ENCODE measurements at places on chromosomes 7 and 10.

DNA sequence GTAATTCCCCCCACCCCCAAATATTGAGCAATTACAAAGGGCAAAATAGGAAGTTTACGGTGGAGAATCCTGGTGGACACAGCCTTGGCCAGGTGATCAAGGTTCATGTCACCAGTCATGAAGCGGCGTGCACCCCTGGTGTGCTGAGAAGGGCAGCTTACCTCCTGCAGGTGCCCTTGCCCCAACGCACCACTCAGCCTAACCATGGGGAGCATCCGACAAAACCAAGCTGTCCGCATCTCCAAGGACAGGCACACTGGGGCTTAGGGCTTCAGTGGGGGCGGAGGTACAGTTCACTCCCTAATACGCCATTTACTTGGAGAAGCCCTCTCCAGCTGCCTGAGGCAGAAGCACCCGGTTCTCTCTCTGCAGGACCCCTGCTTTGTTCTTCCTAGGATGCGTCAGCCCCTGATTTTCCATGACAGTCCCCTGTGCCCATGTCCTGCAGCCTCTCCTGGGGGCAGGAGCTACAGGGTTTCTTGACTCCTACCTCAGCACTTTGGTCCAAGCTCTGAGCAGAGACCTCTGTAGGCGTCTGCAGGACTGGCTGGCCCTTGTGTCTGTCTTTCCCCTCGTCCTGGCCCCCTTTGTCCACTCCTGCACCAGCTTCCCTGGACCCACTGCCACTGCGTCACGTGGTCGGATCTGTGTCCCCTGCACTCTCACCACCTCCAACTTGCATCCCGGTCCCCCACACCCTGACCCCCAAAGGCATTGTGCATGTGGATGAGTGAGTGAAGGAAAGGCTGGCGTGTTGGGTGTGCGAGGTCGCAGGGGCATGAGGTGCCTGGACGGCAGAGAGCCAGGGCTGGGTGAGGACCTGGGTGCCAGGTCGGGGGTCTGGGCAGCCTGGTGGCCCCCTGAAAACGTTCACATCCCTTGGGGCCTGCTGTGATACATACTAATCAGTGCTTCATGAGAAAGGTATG is 113.7 kb downstream of the LHPP start:
- DNase-seq = no peak

- no peak for DNase-seq
Observed at GRCh38 chr10:32687116-32687515, 241.2 kb downstream of the CCDC7 start.

DNA sequence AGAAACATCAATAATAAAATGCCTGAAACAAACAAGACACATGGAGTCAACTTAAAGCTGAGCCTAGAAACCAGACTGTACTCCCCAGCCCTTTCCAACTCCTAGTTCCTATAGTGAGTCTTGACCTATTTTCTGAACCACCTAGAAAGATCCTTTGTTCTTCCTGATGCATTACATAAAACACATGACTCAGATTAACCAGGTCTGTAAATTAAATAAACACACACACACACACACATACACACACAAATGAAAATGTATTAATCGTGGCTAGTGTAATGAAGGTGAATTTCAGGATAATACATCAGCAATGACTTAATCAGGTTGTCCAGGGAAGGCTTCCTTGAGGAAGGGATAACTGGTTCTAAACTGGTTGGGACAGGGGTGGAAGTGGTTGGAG is 104.7 kb downstream of the ST8SIA6 start:
- DNase-seq = no peak

GRCh38 chr7:28269700-28270361 is 89.2 kb upstream of the JAZF1 start:
- no peak for DNase-seq

GRCh38 chr10:104387130-104387888 is 33.7 kb downstream of the CFAP58 start:
- DNase-seq = no peak

- DNase-seq = no peak
Observed at GRCh38 chr10:114607358-114607998, 50.6 kb downstream of the ABLIM1 start.

GRCh38 chr10:9301148-9301547 is 1246.7 kb downstream of the GATA3 start:
- no peak for DNase-seq

- no peak for DNase-seq
Observed at GRCh38 chr10:62224606-62225005, 44.0 kb downstream of the RTKN2 start.

GRCh38 chr7:29563590-29564495 is at the start of gene PRR15:
Gene PRR15 (plus strand): TSS chr7:29563835. CDS start chr7:29566330, 2,495 bp downstream.
- no peak for DNase-seq

- no peak for DNase-seq
Observed at GRCh38 chr7:69374044-69374425, 224.2 kb upstream of the AUTS2 start.

GRCh38 chr10:104220522-104220921 is 11.6 kb downstream of the CFAP43 start:
- no peak for DNase-seq

DNA sequence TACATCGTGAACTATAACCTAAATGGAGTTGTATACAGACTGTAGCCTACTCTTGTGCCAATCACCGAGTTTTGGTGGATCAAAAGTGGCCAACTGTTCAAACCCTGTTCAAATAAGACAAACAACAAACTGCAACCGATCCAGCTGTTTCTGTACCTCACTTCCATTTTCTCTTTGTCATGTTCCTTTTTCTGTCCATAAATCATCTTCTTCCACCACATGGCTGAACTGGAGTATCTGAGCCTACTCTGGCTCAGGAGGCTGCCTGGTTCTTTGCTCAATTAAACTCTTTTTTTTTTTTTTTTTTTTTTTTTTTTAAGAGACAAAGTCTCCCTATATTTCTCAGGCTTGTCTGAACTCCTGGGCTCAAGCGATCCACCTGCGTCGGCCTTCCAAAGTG is 59.0 kb upstream of the NPVF start:
- no peak for DNase-seq

DNA sequence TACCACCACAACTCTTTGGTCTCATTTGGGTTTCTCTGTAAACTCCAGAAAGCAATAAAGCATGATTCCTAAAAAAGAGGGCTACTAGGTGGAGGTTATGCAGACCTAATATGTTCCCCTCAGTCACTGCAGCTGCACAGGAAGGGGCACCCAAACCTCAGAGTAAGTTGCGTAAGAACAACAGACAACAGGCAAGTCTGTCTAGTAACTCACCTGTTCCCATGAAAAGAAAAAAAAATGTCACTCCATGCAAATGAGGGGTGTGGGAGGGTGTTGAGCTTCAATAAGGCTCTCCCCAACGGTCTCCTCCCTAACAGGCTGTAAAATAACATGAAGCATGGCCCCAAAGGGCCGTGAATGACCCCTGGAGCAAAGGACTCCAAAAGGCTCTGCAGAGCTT is 461.4 kb downstream of the KCNMA1 start:
- DNase-seq = no peak

- no peak for DNase-seq
Observed at GRCh38 chr10:17455015-17455520, 673 bp upstream of the ST8SIA6 start.

DNA sequence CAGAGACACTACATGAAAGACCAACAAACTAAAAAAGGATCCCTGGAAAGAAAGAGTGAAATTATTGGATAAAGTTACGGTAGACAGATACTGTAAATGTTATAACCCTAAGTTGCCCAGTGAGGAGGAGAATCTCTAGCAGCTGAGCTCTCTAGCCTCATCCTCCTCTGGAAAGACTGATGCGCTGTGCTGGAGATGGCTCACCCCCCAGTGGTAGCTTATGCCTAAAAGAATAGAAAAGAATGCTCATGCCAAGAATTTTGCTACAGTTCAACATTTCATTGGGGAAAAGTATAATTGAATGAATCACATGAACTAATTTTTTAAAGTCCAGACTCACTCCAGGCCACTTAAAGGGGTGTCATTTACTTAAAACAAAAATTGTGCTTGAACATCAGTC is 50.8 kb upstream of the RNF32 start:
- no peak for DNase-seq

DNA sequence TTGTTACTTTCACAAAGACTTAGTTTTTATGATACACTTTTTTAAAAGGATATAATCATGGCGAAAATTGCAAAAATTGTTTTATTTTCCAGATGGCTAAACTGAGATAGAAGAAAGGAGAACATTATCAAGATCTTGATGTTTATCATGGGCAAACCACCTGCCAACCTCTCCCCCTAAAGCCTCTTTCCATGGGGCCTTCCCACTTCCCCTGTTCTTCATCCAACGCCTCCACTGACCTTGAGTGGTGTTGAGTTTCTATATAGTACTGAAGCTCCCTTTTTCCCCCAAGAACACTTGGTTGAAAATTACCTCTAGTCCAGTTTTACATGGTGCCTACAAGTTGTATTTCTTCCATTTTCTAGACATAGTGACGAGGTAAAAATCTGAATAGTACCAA is 5.0 kb downstream of the CREB3L2 start:
- DNase-seq = no peak

DNA sequence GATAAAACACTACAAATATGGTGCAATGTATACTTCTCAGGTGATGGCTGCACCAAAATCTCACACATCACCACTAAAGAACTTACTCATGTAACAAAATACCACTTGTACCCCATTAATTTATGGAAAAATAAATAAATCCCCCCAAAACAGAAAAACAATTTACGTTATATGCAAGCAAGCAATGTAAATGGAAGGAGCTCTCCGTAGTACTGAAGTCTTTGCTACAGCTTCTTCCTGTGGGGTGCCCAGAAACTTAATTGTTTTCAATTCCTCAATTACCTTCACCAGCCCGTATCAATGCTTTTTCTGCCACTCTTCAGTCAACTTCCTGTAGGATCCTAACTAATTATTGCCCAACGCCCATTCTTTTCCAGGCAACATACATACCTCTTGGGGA is 138.1 kb downstream of the RELN start:
- no peak for DNase-seq

DNA sequence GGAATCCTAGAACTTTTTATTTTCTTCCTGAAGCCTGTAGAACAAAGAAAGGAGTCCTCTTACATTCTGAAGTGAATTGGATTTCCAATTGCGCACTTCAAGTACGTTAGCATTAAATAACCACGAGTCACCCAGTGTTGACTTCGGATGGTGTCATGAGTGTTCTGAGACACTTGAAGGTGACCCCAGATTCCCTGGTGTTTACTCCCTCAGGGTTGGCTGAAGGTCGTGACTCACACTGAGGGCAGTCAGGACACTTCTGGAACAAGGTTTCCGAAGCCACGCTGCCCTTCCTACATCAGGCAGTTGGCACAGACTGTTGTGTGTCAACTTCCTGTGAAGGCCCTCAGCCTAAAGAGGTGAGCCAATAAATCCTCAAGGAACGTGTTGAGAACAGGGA is 186.6 kb upstream of the CELF2 start:
- DNase-seq = no peak

- DNase-seq = no peak
Observed at GRCh38 chr10:27685681-27686080, 59.9 kb downstream of the MKX start.

DNA sequence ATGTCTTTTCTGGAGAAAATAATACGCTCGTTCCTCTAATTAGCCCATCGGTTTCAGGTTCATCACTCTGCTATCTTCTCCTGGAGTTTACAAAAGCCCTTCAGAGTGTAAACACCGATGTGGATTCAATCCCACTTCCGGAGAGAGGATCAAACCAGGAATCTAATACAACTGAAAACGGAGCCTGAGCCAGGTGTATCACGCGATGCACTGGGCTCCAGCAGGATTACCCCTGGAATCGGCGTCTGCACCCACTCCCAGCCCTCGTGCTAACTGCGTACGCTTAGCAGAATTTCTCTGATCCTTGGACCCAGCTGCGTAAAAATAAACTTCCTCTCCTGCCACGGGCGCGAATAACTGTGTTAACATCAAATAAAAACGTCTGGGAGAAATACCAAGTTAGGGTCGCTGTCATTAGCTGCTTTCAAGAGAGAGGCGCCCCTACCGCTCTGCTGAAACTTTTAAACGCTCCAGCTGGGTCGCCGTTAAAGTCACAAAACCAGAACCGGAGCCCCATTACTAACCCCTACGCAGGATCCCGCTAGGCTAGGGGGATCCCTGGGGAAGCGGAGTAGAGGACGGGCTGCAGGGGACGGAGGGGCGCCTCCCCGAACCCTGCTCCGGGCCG is 502 bp downstream of the ZNF3 start:
- no peak for DNase-seq

DNA sequence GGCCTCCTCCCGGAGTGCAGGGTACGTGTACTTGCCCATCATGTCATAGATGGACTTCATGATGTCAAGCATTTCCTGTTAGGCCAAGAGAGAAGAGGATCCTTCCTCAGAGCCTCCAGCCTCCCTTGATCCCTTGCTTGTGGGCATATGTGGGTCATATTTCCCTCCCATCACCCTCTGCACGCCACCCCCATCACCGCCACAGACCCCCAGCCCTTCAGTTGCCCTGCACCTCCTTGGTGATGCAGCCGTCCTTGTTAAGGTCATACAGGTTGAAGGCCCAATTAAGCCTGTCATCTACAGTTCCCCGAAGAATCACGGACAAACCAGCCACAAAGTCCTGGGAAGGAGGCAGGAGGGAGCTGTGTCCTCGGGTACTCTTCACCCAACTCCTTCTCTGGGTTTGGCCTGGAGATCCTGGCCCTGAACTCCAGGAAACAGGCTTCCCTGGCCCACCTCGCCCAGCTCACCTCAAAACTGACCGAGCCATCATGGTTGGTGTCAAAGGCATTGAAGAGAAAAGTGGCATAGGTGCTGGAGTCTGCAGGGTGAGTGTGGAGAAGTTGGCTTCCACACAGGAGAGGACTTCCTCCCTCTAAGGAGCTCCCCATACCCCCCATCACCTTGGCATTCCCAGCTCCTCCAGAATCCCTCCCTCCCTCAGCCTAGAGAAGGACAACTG is 9.8 kb upstream of the OGA start:
- DNase-seq = no peak

DNA sequence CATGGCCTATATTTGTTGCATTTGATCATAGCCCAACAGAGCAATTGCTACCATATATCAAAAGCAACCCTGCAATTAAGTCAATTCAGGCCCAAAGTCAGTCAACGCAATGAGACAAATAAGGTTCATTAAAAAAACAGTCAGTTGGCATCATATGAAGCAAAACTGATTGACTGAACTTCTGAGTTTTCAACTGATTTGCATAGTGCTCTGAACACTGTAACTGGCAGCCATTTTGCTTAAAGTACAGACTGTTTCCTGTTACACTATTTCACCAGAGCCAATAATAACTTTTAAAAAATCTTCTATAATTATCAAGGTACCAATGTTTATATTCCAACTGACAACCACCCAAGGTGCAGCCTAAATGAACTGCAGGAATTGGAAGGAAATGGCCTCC is 68.4 kb upstream of the RAPGEF5 start:
- no peak for DNase-seq

- no peak for DNase-seq
Observed at GRCh38 chr10:127410030-127410429, 139.1 kb upstream of the NPS start.

GRCh38 chr10:24261627-24262026 is 52.7 kb downstream of the KIAA1217 start:
- DNase-seq = no peak

GRCh38 chr7:131124001-131124629 is 203.6 kb upstream of the MKLN1 start:
- DNase-seq = no peak

- DNase-seq = no peak
Observed at GRCh38 chr10:58632216-58632615, 119.5 kb downstream of the BICC1 start.

- DNase-seq = no peak
Observed at GRCh38 chr10:101280511-101280910, 51.2 kb upstream of the LBX1 start.

GRCh38 chr7:36661135-36661840 is 63.0 kb downstream of the AOAH start:
- no peak for DNase-seq

Data from stimulated activated CD8-positive, alpha-beta memory T cell treated with anti-CD3 and anti-CD28 coated beads, Interleukin-4, amount 100 ng/mL, for 1 hour (primary cell).